T47D (cell line): ENCODE measurements at places on chromosomes 12 and 14.

GRCh38 chr14:79791055-79791732, 420.1 kb downstream of the DIO2 start:
- DNase-seq = no peak

DNA sequence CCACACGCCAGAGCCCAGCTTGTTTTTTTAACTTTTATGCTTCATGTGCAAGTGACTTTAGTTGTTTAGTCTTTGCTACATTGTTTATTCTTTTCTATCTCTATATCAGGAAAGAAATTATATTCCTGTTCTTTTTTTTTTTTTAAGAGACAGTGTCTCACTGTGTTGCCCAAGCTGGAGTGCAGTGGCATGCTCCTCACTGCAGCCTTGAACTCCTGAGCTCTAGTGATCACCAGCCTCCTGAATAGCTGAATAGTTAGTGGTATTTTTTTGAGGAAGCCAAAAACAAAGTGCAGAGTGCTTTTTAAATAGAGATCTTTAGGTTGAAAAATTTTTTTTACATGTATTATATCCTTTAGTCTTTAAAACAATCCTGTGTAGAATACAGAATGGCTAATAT, 58.2 kb downstream of the ETNK1 start:
- no peak for DNase-seq

DNA sequence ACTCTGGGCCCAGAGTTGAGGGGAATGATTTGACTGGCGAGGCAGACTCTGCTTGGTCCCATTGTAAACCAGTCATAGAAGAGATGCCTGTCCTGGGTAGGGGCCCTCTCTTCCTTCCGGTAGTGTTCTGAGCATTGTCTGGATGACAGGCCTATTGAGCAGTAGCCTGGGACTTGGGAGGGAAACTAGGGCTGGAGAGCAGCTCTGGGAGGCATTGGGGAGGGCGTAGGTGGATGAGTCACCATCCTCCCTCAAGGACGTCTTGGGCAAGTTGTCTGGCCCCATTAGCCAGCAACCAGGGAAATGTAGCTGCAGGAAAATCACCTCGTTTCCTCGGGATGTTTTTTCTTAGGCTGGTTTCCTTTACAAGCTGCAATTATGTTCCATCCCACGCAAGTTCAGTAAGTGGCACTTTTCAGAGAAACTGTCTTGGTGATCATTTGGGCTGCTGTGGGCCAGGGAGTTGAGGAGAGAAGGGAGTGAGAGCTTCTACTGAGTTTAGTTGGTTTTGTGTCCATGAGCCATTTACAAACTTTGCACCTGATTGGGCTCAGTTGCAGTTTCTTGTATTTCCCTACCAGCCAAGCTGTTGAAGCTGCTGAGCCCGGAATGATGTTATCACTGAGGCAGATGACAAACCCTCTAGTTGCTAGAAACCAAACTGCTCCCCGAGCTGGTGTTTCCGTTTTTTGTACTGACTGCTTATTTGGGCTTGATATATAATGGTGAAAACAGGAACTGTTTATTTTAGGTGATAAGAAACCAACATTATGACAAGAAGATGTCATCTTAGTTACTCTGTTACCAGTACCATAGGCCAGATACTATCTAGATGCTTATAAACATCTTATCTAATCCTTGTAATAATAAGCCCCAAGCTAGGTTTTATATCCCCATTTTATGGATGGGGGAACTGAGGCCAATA, 147.6 kb downstream of the CHST11 start:
- peak; percentile 23 for DNase-seq

GRCh38 chr12:53600490-53601295, 25.5 kb downstream of the ATF7 start:
- DNase-seq = no peak

DNA sequence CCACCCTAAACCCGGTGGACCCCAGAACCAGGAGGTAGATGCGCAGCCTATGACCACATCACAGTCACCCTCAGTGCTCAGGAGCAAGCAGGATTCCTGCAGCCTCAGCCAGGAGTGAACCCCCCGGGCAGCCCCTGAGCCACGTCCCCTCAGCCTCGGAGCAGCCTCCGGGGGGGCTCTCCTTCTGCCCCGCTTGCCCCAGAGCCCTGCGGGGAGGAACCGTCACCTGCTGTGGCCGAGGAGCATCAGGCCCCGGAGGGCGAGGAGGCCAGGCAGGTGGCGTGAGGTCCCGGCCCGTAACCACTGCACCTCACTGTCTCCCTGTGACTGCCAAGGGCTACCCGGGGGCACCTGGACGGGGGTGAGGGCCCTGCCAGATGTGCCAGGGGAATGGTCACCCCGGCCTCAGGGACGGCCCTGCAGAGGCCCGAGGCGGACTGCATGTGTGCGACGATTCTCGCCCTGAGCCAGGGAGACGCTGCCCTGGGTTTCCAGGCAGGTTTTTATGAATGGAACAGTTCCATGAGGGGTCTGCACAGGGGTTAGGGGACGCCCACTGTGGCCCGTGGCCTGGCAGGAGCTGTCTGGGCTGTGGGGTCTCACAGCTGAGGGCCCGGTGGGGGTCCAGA, 58.6 kb downstream of the FBRSL1 start:
- DNase-seq = no peak

- no peak for DNase-seq
Observed at GRCh38 chr14:43481864-43482263, 1025.2 kb downstream of the FSCB start.

- no peak for DNase-seq
Observed at GRCh38 chr12:1529862-1530591, 64.4 kb downstream of the FBXL14 start.

- no peak for DNase-seq
Observed at GRCh38 chr14:74824997-74825396, 50.9 kb downstream of the PROX2 start.

GRCh38 chr14:95413289-95414215, 93.8 kb upstream of the CLMN start:
- DNase-seq = no peak

- DNase-seq = no peak
Observed at GRCh38 chr12:47739979-47740378, 14.7 kb upstream of the ENDOU start.

DNA sequence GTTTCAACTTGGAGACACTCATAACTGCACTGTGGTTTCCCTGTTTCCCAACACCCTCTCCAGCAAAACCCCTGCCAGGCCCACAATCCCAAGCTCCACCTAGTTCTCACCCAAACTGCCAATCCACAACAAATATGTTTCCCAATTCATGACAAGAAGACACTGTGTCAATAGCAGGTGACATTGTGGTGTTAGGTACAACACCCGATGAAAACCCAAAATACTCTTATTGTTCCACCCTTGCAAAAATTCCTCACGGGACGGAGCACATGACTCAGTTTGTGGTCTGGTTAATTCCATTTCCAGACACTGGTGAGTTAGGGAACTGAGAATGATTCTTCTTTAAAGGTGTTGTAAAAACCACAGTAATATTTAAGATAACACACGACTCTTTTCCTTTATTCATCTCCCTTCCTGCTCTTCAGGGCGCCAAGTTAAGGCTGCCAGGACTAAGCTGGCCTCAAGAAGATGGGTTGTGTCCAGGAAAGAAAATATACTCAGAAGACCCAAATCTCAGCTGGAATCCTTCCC, 735.5 kb downstream of the MED13L start:
- no peak for DNase-seq

DNA sequence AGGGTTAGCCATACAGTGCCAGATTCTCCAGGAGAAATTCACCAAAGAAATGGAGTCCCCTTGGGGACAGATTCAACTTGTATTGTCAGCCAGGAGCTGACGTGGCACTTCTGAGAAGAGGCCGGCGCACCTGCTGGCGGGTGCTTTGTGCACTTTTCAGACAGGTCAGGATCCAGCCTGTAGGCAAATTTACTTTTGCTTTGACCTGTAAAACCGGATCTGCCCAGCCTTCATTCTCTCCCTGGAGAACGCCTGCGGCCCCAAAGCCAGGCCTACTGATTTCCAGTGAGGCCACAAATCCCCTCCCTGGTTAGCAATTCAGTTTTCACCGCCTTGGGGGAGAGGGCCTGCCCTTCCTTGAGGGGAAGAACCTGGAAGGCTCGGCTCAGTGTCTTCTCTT, 17.4 kb downstream of the P2RX4 start:
- peak; percentile 99 for DNase-seq

GRCh38 chr12:4562034-4562657, at the start of gene DYRK4:
Gene DYRK4 (plus strand): TSS chr12:4562208. CDS start chr12:4562246, 38 bp downstream.
- DNase-seq = no peak

DNA sequence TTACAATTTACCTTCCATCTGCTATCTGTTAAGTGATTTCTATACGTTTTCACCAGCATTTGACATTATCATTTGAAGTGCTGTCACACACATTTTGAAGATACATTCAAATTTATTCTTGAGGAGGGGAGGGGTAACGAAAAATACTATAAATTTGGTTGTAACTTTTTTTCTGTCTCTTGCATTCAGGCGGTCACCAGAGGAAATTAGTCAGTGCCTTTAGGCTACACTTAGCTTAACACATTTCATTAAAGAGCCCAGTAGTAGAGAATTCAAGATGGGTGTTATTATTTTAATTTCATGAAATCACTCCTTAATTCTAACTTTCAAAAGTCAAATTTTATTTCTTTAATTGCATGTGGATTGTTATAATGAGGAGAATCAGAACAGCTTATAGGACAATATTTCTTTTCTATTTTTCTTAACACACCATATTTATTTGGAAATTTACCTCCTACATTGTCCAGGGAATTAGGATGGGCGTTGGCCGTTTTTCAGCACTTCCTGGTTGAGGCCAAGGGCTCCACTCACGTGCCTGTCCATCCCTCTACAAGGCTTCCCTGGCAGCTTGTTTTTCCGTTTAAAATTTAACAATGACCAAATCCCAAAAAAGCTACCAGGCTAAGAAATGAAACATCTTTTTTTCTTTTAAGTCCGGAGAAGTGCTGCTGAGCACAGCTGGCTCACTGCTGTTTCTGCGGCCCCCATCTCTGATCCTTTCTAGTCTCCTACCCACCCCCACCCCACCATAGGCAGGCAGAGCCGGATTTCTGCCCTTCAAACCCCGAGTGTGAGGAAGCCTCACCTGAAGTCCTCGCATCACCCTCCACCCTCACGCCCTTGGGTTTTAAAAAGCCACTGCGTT, 1.1 kb upstream of the FAR2 start:
- DNase-seq = no peak

- DNase-seq = no peak
Observed at GRCh38 chr12:98893126-98893674, 248.1 kb downstream of the APAF1 start.

GRCh38 chr12:96047229-96048211, 12.1 kb upstream of the LTA4H start:
- DNase-seq = peak; percentile 16

DNA sequence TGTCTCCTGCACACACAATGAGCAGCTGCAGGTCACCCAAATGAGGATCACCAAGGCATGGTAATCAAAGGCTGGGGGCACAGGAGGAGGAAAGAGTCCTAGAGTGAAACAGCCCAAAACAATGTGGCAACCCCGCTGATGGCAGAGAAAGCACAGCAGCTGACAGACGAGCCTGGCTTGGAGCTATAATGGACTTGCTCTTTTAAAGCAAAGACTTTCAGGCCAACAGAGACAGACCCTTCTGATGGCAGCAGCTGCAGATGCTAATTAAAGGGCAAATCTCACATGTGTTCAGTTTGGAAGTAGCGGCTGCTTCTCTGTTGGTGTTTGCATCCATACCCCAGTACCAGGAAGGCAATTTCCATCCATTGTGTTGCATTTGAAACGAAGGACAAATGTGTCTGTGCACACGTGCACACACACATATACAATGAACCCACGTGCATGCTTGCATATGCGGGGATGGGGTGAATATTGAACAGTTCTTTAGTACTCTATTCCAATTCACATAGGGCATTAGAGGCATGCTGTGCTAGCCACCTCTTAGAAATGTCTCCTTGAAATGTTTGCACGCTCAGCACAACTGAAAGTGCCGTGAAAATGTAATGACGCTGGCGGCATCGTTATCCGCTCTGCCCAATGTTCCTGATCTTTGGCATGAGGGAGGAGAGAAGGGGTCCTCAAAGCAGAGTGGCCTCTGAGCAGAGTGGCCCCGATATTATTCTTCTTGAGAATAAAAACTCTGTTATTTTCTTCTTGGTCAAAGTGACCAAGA, 38.1 kb downstream of the CIT start:
- no peak for DNase-seq

DNA sequence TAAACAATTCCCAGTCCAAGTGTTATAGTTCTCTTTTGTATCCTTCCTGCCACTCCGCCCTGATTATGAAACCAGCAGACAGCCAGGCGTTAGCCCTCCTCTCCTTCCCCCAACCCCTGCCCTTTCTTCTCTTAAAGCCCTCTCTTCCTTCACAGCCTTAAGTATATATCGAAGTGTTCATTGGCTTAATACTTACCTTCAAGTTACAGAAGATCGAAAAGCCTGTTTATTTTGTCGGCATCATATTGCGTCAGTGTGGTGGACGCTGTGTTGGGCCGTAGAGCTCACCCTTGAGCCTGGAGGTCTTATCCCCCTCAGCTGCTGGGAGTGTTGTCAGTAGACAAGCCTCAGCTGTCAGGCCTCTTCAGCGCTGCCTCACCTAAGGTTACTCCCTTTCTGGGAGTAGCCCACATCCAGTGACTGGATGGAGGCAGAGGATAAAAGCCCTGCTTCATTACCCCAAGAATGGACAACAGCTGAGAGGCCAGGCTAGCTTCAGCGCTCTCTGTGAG, 36.2 kb downstream of the CMAS start:
- no peak for DNase-seq

GRCh38 chr12:91111366-91112325, at the start of gene LUM:
Gene LUM (minus strand): TSS chr12:91111494. CDS start chr12:91108979, 2,515 bp downstream.
- DNase-seq = peak; percentile 40

DNA sequence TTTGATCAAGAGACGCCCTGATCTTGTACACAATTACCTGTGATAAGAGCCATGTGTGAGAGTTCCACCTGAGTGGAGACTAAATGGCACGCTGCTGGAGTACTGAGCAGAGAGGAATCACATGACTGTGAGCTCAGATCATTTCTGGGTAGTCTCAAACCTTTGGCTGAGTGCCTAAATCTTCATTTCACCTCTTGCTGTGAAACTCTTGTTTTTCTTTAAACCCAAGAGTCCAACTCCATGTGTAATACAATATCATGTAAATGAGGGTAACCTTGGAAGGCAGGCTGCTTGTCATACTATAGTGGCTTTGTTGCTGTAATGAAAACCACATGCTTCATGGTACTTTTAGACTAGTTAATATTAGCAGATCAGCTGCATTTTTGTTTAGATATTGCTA, 156.9 kb downstream of the CAND1 start:
- no peak for DNase-seq

GRCh38 chr14:30333934-30334333, 225.0 kb upstream of the G2E3 start:
- no peak for DNase-seq

DNA sequence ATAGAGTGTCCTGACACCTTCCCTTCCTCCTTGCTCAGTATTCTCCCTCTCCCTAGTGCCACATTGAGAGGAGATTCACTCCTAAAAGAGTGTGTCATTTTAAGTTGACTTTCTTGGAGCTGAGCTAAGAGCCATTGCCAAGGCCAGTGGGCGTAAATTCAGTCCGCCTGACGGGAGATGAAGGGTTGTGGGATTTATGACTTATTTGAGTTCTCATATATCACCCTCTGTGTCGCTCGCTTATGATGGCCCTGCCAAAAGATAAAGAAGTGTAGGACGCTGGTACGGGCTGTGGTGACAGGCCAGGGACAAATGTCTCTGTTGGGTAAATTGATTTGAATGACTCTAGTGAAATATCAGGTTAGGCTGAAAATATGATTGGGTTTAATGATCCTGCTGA, 867.4 kb downstream of the NRXN3 start:
- DNase-seq = no peak
